ENCODE measurements at places on chromosomes 1 and 21. TPM values are rescaled to one million over a fixed set of nuclear protein-coding genes. Genes with fewer than 3 reads are reported as not detected.

- no peak overlapping the region for H3K4me3 ChIP-seq
- H3K36me3 ChIP-seq = no peaks in the 10 kb centered on the region
- H3K4me1 ChIP-seq = peaks cover 9% of the 10 kb centered on the region
- no peak for DNase-seq
- H3K27me3 ChIP-seq = no peaks in the 10 kb centered on the region
Observed at GRCh38 chr1:23953020-23953419, 6.6 kb upstream of the PNRC2 start.

DNA sequence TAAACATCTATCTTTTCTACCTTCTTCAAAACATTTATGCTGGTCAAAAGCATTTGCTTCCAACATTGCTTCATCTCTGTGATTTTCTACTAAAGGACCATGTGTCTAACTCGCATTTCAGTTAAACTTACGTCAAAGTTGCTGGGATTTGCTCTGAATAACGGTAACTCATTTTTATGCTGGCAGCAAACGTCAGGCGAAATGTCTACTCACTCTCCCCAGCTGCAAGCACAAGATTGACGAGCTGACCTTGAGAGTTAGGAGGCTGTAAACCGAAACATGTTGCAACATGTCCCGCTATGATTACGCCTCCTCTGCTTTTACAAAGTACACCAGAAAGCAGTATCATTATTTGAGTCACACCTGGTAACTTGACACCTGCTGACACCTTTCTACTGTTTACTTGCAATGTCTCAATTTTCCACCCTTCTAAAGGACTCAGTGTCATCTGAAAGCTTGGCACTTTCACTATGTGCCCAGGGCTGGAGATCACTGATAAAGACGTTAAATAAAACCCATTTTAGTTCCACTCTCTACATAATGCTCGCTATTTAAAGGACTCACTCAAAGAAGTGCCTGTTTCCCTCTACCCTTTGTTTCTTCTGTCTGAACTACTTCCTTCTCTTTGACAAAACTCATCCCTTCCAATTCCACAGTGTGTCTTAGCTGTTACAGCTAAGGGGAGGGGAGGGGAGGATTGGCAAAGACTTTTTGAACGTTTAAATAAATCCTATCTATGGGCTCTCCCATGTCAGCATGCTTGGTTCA is 111.9 kb downstream of the PTPN14 start:
- H3K27ac ChIP-seq = peak overlapping the region; percentile 89
- H3K4me1 ChIP-seq = peaks cover 24% of the 10 kb centered on the region
- no peaks in the 10 kb centered on the region for H3K36me3 ChIP-seq
- DNase-seq = no peak
- peak overlapping the region; percentile 81 for H3K4me3 ChIP-seq
- no peaks in the 10 kb centered on the region for H3K27me3 ChIP-seq

GRCh38 chr1:79469139-79469538 is 462.6 kb upstream of the ADGRL4 start:
- DNase-seq = no peak
- no peak overlapping the region for H3K27ac ChIP-seq

- H3K27me3 ChIP-seq = no peaks in the 10 kb centered on the region
- peak overlapping the region; percentile 59 for H3K27ac ChIP-seq
- no peak for DNase-seq
- H3K36me3 ChIP-seq = no peaks in the 10 kb centered on the region
Observed at GRCh38 chr1:55382806-55383305, 167.7 kb upstream of the USP24 start.

- peak overlapping the region; percentile 99 for H3K27ac ChIP-seq
- H3K4me3 ChIP-seq = peak overlapping the region; percentile 94
- DNase-seq = no peak
- H3K36me3 ChIP-seq = peaks cover 7% of the 10 kb centered on the region
Observed at GRCh38 chr1:150568594-150568966, 10.8 kb downstream of the MCL1 start.

The LMX1A gene
- total RNA-seq = not detected

The FCRL2 gene
- 3.9 TPM for total RNA-seq

The LRRC71 gene
- total RNA-seq = not detected

- no peaks in the 10 kb centered on the region for H3K4me1 ChIP-seq
- no peaks in the 10 kb centered on the region for H3K36me3 ChIP-seq
- peaks cover 38% of the 10 kb centered on the region for H3K27me3 ChIP-seq
- DNase-seq = no peak
- no peak overlapping the region for H3K27ac ChIP-seq
Observed at GRCh38 chr1:230548997-230549396, 93.3 kb upstream of the COG2 start.

GRCh38 chr21:38610623-38611251 is 112.5 kb upstream of the ERG start:
- H3K36me3 ChIP-seq = no peaks in the 10 kb centered on the region
- no peak overlapping the region for H3K4me3 ChIP-seq
- no peak for DNase-seq
- no peak overlapping the region for H3K27ac ChIP-seq

GRCh38 chr21:38819051-38819718 is 13.5 kb downstream of the ETS2 start:
- DNase-seq = no peak
- no peaks in the 10 kb centered on the region for H3K27me3 ChIP-seq
- no peak overlapping the region for H3K4me3 ChIP-seq
- H3K4me1 ChIP-seq = peaks cover 2% of the 10 kb centered on the region
- no peak overlapping the region for H3K27ac ChIP-seq
